ENCODE measurements at places on chromosomes 13 and 19.

- no peak for DNase-seq
Observed at GRCh38 chr19:49155005-49155819, at the start of gene HRC. HRC (minus strand) TSS chr19:49155396; CDS start chr19:49155237, 159 bp downstream.

- no peak for DNase-seq
Observed at GRCh38 chr19:16375157-16375935, 50.7 kb downstream of the KLF2 start.

DNA sequence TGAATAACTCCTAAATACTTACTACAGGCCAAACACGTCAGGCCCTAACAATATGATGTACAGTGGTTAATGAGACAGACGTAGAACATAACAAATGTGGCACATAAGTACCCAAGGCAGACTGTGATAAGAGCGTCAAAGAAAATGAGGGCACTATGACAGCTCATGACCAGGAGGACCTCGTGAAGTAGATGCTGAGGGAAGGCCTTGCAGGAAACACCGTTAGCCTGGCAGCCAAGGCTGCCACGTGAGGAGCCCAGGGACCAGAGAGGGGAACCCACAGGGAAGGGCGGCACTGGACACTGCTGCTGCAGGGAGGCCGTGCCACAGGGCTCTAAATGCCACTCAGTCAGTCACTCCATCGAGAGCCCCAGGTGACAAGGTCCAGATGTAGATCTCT lies 5.7 kb downstream of the TUBGCP3 start:
- no peak for DNase-seq

- no peak for DNase-seq
Observed at GRCh38 chr13:37090912-37091311, 14.6 kb downstream of the CSNK1A1L start.

GRCh38 chr19:7863157-7863970 lies 10.8 kb downstream of the PRR36 start:
- no peak for DNase-seq

GRCh38 chr13:50991579-50992521 lies 82.3 kb downstream of the RNASEH2B start:
- peak; percentile 60 for DNase-seq

Measured in NCI-H524 (cell line).